ENCODE measurements at places on chromosomes 2 and 18.

- no peak for DNase-seq
Observed at GRCh38 chr2:2536416-2537056, 205.5 kb upstream of the MYT1L start.

GRCh38 chr2:176467595-176467994, 198.4 kb downstream of the MTX2 start:
- DNase-seq, result no peak

DNA sequence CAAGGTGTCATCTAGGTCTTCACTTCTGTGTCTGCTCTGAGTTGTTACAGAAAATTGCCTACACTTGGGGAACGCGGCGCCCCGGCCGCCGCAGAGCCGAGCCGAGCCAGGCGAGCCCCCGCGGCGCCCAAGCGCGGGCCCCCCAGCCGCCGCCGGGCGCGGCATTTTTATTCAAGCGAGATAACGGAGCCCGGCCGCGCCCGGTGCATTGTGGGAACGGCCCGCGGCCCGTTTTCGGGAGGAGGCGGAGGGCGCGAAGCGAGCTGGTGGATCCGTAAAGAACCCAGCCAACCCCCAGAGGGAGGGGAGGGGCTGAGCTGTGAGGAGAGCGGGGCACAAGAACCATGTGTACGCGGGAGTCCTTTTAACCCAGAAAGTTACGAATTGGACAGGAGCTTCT, 191.8 kb downstream of the FTCDNL1 start:
- DNase-seq, result no peak

DNA sequence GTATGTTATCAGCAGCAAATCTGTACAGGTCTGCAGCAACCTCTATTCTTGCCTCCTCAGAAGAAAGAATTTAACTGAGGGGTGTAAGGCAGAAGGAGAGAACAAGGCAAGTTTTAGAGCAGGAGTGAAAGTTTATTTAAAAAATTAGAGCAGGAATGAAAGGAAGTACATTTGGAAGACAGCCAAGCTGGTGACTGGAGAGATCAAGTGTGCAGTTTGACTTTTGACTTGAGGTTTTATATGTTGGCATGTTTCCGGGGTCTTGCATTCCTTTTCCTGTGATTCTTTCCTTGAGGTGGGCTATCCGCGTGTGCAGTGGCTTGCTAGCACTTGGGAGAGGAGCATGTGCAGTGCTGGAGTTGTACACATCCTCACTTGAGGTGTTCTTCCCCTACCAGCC, 16.5 kb upstream of the CERS6 start:
- DNase-seq, result no peak

Data from activated CD8-positive, alpha-beta memory T cell treated with anti-CD3 and anti-CD28 coated beads for 48 hours (primary cell).